ENCODE measurements at places on chromosomes 16 and 17.

- no peak for DNase-seq
Observed at GRCh38 chr17:74810699-74811485, 34.7 kb upstream of the NAT9 start.

- DNase-seq: no peak
Observed at GRCh38 chr17:13776027-13776551, 174.4 kb upstream of the HS3ST3A1 start.

DNA sequence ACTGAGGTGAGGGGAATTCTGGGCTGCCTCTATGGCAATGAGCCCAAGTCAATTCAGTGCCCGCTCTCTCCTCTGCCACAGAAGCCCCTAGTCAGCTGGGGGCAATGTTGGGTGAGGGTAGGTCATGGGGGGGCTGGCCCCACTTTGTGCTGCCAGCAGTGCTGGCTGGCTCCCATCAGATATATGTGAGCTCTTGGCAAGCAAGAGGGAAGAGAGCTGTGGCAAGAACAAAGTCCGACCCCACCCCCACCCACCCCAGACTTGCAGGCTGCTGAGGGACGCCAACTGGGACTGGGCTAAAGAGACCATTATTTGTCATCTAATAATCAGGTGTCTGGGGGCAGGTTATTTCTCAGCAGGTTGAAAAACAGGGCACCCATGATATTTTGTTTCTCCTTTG, 89.4 kb downstream of the YPEL2 start:
- no peak for DNase-seq

- no peak for DNase-seq
Observed at GRCh38 chr17:68849673-68850610, 105.2 kb downstream of the ABCA8 start.

- no peak for DNase-seq
Observed at GRCh38 chr17:42078396-42079043, 19.8 kb downstream of the ZNF385C start.

GRCh38 chr17:61384692-61385576, 14.7 kb upstream of the TBX2 start:
- no peak for DNase-seq

GRCh38 chr17:41537990-41538389, 9.9 kb upstream of the KRT19 start:
- DNase-seq: no peak

GRCh38 chr17:75346906-75347305, 57.7 kb upstream of the SLC25A19 start:
- no peak for DNase-seq

- no peak for DNase-seq
Observed at GRCh38 chr16:22077700-22078313, 14.5 kb upstream of the VWA3A start.

DNA sequence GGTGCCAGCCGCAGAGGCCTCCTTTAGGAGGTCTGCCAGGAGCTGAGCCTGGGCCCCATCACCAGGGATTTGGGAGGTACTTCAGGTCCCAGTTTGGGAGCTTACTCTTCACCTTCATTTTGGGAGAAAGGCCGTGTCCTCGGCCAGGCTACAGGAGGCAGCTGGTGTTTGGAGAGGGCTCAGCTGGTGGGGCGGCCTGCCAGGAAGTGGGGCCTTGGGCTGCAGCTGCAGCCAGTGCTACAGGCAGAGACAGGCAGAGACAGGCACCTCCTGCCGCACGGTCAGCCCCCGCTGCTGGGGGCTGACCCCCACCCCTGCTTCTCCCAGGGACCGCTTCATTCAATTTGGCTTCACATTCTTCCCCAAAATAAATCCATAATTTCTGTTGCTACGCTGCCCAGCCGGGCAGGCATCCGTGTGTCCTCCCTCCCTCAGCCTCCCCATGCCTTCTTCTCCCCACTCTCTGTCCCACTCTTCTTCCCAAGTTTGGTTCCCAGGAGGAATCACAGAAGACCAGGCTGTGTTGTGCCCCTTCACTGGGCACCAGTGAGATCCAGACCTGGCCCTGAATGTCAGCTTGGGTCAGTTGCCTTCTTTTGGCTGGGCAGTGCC, 6.1 kb downstream of the TMEM235 start:
- no peak for DNase-seq

DNA sequence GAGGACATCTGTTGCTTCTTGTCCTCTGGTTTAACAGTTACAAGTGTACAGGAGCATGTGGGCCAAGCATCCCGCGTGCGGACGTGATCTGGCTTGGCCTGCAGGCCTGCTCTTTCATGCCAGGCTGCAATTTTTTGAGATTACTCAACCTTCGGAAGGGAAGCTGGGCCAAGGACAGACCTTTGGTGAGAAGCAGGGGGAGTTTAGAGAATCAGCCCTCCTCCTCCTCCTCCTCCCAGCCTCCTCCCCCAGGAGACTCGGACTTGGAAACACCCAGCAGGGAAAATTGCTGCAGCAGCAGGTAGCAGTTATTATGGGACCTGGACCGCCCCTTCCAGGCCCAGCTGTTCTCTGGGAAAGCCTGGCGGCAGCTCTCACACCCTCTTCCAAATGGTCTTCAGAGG, 5.1 kb upstream of the KLHL36 start:
- DNase-seq: no peak

GRCh38 chr16:75326333-75326732, 74.9 kb upstream of the BCAR1 start:
- DNase-seq: no peak

- no peak for DNase-seq
Observed at GRCh38 chr17:4759776-4760236, 11.9 kb upstream of the TM4SF5 start.

DNA sequence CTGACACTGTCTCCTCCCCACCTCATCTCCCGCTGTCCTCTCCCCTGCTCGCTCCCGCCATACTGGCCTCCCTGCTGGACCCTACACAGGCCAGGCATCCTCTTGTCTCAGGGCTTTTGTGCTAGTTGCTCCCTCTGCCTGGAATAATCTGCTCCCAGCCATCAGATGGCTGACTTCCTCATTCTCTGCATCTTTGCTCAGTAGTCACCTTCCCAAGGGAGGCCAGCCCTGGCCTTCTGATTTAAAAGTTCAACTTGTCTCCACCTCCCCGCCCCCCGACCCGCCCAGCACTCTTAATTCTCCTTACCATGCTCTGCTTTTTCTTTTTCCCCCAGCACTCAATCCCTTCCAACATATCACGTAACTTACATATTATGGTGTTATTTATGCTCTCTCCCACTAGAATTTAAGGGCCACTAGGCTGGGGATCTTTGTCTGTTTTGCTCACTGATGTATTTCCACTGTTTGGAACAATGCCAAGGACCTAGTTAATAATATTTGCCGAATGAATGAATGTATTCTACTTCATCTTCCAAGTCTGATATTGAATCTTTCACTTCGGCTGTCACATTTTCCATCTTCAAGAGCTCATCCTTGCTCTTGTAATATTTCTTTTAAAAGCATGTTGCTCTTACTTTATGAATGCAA, 178.3 kb downstream of the CDK5R1 start:
- no peak for DNase-seq

- no peak for DNase-seq
Observed at GRCh38 chr17:15926039-15926740, 18.7 kb upstream of the ADORA2B start.

- DNase-seq: no peak
Observed at GRCh38 chr17:8391711-8392110, 5.9 kb downstream of the RNF222 start.

DNA sequence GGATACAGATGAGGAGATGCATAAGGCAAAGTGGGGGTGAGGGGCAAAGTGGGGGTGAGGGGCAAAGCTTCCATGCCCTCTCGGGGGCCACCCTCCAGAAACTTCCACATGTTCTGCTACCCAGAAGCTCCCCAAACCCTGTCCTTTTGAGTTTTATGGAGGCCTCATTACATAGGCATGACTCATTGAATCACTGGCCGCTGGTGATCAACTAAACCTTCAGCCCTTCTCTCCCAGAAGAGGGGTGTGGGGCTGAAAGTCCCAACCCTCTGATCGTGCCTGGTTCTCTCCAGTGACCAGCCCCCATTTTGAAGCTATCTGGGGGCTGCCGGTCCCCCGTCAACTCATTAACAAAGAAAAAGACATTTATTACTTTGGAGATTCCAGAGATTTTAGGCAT, 27.5 kb downstream of the ITGAE start:
- DNase-seq: no peak

GRCh38 chr17:2683912-2684311, 27.7 kb downstream of the CLUH start:
- DNase-seq: no peak

- no peak for DNase-seq
Observed at GRCh38 chr16:66933776-66934137, 445 bp downstream of the CIAO2B start.

GRCh38 chr16:54446639-54447038, 160.1 kb upstream of the IRX3 start:
- no peak for DNase-seq

DNA sequence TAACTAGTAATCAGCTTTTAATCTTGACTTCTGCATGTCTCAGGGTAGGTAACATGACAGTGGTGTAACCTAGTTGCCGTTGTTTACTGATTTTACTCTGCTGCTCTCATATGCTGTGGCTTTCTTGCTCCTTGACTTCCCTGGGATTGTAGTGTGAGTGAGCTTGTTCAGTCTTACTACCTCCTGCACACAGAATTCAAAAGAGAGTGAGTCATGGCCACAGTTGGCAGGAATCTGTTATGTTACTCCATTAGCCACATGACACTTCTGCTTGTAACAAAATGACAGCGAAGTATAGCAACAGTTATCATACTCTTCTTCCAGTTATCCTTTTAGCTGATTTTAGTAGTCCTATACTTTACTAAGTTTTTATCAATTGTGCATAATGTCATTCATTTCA, 18.8 kb downstream of the TNRC6A start:
- DNase-seq: no peak

GRCh38 chr16:53374800-53375199, 59.5 kb upstream of the RBL2 start:
- no peak for DNase-seq

- no peak for DNase-seq
Observed at GRCh38 chr17:78729641-78730040, 52.4 kb downstream of the CYTH1 start.

DNA sequence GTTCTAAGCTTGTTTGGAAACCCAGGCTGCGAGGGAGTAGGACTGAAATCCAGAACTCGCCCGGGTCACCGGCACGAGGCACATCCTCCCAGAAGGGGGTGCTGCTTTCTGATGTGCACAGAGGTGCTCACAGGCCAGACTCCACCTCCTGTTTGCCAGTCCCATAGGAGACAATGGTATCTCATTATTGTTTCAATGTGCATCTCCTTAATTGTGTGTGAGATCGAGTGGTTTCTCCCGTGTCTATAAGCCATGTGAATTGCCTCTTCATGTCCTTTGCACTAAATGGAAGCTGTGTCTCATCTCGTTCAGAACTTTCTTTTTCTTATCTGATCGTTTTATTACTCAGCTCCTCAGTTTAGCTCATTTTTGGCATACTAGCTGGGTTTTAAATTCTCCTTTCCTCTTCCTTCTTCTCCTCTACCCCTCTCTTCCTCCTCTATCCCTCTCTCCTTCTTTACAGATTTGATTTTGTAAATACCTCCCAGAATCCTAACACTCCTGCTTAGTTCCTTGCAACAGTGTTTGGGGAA, 32.1 kb upstream of the PRKCB start:
- no peak for DNase-seq

DNA sequence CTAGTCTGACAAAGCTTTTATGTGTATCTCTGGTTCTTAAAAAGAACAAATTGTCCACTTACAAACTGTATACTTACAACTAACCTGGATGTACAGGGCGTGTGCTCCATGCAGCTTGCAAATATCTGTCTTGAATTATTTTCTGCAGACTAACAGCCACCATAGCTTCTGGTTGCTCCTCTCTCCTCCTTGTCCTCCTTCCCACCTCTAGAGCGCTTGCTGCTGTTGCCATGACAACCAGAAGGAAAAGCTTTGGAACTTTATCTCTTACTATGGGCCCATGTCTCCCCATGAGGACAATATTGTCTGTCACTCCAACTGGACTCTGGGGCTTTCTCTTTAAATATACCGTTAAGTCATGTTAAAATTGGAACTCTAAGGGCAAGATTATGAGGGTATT, 71.5 kb upstream of the DHX40 start:
- no peak for DNase-seq

GRCh38 chr16:50178491-50178941, 25.4 kb downstream of the TENT4B start:
- DNase-seq: no peak

DNA sequence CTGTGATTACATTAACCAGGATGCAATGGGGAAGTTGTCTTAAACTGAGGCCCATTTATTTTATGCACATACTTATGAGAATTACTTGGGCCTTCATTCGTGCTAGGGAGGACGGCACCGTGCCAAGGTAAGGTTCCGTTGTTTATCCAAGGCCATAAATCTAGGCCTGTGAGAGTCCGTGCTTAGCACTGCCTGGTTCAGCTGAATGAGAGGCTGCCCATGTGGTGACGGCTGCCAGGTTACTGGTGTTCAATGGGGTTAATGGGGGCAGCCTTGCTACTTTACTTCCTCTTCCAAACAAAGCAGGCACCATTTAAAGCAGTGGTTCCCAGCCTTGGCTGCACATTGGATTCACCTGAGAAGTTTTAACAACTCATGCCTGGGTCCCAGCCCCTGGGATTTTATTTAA, 135.1 kb upstream of the NOL11 start:
- no peak for DNase-seq

DNA sequence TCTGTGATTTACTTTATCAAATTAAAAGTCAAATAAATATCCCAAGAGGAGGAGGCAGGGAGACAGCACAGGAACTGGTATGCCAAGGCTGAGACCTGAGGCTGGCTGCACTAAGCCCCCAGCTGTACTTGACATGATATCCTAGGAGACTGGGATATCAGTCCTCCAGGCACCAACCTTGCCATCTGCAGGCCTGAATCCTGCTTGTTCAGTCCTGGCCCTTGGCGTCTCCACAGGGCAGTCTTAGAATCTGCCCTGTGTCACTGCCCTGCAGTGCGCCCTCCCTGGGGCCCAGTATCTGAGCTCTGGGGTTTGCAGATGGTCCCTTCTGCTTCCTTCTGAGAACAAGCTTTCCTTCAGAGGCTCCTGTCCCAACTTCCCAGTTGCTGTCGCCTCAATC, 75.9 kb downstream of the HS3ST3A1 start:
- no peak for DNase-seq

- no peak for DNase-seq
Observed at GRCh38 chr16:56309008-56309407, 116.3 kb downstream of the AMFR start.

GRCh38 chr17:17236295-17237025, 508 bp downstream of the FLCN start:
- no peak for DNase-seq

DNA sequence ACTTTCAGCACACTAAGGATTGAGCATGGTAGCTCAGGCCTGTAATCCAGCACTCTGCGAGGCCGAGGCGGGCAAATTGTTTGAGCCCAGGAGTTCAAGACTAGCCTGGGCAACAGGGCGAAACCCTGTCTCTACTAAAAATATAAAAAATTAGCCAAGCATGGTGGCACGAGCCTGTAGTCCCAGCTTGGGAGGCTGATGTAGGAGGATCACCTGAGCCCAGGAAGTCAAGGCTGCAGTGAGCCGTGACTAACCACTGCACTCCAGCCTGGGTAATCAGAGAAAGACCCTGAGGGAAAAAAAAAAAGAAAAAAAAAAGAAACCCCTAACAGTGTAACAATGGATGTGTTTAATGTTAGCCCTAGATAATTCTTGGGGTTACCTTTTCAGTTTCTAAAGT, 24.0 kb downstream of the PARN start:
- DNase-seq: no peak
